Hematopoietic multipotent progenitor cell treated with erythropoietin and hydrocortisone succinate and interleukin-3 and kit ligand, for 8 days (in vitro differentiated cells): ENCODE measurements at places on chromosomes 5 and 9.

DNA sequence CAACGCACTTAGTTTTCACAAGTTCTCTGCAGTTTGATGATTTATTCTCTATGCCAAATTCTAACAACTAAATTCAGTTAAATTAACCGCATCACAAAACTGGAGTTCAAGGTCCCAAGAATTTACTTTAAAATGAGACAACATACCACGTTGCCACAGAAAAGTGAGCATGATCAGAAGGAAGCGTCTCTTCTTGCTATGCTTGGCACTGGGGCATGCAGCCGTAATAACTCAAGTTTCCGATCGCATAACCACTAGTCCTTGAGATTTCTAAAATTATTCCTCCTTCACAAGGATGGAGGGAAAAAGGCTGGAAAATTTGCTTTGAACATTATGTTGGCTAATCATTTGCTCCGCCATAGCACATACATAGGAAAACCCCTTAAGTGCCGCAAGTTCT lies 13.9 kb downstream of the NFIB start:
- no peak for DNase-seq

DNA sequence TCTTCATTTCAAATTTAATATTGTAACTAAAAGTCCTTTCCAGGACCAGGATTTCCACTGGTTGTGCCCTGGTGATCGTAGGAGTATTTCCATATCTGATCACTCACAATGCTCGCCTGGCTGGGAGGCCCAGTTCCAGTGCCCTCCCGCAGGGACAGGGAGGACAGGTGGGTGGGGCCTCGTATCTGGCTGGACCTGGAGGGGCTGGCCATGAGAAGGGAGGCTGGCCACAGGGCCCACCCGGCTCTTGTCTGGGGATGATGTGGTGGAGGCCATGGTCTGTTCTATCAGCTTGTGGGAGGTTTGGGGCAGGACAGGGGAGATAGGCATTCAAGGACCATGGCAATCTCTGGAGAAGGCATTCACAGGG lies 286.4 kb downstream of the GADD45G start:
- DNase-seq: no peak

DNA sequence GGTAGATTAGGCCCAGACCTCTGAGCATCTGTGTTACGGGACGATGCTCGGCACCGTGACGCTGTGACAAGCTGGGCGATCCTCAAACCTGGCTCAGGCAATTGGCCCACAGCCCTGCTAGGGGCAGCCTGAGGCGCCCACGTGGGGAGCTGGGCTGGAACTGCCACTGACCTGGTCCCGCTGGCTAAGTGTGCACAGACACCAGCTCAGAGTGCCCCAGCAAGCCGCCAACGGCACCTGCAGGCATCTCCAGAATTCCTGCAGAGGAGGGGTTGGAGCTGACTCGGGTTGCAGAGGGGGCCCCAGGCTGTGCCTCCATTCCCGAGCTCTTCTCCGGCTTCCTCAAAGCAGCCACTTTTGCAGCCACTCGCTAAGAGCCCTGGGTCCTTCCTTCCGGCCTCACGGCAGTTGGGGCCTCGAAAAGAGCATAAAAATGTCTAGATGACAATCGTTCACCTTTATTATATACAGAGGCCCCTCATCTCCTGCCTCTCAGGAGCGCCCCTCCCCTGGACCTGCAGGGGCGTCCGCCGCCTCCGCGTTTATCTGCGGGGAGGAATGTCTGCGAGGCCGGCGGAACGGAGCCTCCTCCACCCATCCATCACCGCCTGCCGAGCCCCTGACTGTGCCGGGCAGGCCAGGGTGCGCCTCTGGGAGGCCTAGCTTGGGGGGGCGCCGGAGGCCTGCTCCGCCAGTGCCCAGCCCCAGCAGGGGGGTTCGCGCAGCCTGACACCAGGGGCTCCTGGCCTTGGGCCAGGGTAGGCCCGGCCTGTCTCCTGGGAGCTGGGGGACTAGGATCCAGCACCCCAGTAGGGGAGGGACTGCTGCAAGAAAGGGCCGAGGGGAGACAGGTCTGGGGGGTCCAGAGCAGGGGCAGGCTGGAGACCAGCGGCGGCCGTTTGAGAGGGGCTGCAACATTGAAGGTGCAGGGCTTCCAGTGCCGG lies 144.9 kb downstream of the BARX1 start:
- no peak for DNase-seq

GRCh38 chr5:148653836-148654781 lies at the start of gene HTR4:
Gene HTR4 (minus strand): TSS chr5:148654527. CDS start chr5:148637014, 17,513 bp downstream.
- no peak for DNase-seq

- DNase-seq: no peak
Measured at GRCh38 chr5:67350185-67350584, 153.6 kb upstream of the CD180 start.

- no peak for DNase-seq
Measured at GRCh38 chr5:160929906-160930305, 77.9 kb upstream of the ATP10B start.

GRCh38 chr9:12817702-12818101 lies 42.9 kb downstream of the LURAP1L start:
- DNase-seq: no peak

DNA sequence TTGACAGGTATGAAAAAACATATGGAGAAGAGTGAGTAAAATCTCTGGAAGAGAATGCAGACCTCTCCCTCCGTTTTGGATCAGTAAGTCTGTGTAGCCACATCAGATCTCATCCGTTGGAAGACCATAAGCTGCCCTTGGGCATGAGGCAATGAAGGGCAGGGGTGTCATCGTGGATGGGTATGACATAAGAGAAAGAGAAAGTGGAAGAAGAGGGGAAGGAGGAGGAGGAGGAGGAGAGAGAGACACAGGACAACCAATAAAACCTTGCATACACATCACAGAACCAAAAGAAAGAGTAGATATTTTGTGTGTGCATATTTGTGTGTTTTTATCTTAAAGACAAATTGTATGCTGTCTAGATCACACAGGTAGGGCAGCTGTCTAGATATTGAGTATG lies 50.7 kb downstream of the PRRC1 start:
- DNase-seq: no peak

GRCh38 chr9:37061768-37062167 lies 27.7 kb upstream of the PAX5 start:
- DNase-seq: no peak

DNA sequence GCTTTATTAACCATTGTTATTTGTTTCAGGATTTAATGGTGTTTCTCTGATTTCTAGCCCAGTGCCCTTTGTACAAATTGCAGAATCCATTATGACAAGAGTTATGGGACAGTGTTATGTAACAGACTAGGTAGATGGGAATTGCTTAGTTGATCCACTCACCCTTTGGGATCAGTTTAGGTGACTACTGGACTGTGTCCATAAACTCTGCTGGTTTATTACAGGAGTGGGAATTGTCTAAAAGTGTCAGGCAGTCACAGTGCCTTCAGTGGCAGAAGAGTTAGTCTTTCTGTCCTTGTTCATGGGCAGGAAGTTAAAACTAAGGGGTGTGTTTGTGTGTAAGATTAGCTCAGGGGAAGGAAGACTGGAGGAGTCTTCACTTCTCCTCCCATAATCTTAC lies 29.3 kb downstream of the RCL1 start:
- DNase-seq: no peak

DNA sequence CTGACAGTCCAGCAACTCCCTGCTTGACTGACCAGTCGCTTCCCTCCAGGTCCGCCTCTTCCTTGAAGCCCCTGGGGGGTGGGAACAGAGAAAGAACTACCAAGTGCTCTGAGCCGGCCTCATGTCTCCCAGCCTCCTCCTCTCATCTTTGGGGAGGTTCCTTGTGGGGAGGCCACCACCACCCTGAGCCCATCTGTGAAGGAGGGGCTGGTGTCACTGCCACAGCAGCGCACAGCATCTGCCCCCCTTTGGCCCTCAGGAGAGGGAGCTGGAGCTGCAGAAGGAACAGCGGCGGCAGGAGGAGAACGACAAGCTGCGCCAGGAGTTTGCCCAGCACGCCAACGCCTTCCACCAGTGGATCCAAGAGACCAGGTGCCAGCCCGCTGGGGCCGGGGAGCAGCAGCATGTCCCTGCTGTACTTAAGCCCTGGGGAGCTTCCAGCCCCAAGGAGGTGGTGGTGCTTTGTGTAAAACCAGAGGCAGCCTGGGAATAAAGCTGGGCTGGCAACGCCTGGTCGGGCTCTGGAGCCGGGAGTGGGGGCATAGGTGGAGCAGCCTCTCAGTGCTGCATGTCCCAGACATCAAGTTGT lies 29.4 kb downstream of the DYNC2I2 start:
- DNase-seq: no peak

DNA sequence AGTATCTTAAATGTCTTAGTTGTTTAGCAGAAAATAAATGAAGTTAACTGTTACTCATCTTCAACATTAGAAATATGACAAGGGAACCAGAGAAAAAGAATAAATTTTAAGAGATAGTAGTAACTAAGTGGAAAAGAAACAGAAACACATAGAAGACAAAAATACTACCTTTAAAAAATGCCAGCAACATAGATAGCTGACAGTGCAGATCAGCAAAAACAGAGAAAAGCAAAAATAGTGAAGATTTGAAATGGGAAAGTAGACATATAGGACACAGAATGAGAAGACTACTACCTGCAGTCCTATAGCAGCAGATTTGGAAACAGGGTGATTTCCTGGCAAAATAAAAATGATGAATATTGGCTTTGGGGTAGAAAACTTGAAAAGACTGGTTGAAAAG lies 48.5 kb downstream of the ICE1 start:
- DNase-seq: no peak

DNA sequence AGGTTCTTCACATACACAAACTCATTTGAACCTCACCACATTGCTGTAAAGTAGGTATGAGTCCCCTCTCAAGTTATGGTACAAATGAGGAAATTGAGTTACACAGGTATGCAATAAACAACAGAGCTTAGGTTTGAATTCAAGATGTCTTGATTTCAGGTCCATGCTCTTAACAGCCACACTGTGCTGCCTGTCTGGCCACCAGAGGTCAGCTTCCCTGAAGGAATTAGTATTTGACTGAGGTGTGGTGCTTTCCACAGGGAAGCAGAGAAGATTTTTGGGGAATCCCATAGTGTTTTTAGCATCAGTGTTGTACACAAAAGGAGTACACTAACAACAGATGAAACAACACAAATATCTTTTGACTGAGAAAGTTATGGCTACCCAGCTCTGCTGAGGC lies 94.4 kb upstream of the ITGA1 start:
- no peak for DNase-seq

DNA sequence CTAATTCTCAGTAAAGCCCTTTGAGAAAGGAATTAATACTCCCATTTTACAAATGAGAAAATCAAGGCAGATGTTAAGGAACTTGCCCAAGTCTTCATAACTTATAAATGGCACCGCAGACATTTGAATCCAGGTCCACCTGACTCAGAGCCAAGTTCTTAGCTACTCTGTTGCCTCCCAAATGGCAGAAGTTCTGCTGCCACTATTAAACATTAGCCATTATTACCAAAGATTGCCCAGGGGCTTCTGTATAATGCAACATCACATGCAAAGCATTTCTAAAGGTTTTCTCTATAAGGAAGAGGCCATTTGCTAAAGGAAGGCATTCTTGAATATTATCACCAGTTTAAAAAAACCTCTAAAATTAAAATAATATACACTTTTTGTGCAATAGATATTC lies 28.3 kb downstream of the TPD52L3 start:
- no peak for DNase-seq

GRCh38 chr5:38208782-38209378 lies 49.5 kb upstream of the EGFLAM start:
- DNase-seq: peak; percentile 35

- no peak for DNase-seq
Measured at GRCh38 chr5:168969326-168969886, 331.5 kb downstream of the SLIT3 start.

- DNase-seq: no peak
Measured at GRCh38 chr5:88729829-88730182, 153.2 kb downstream of the MEF2C start.

DNA sequence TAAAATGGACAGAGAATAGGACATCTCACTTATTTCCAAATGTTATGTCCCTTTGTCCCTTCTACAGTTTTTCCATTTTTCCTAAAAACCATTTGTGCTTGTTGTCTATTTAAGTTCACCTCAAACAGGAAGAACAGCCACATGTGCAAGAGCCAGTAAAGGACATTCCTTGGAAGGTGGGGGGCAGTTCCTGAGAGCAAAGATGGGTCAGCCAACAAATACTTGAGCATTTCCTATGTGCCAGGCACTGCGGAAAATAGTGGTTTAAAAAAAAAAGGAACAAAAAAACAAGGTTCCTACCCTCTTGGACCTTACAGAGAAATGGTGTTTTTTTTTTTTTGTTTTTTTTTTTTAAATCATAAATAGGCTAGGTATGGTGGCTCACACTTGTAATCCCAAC lies 26.8 kb downstream of the ANP32B start:
- DNase-seq: peak; percentile 1

DNA sequence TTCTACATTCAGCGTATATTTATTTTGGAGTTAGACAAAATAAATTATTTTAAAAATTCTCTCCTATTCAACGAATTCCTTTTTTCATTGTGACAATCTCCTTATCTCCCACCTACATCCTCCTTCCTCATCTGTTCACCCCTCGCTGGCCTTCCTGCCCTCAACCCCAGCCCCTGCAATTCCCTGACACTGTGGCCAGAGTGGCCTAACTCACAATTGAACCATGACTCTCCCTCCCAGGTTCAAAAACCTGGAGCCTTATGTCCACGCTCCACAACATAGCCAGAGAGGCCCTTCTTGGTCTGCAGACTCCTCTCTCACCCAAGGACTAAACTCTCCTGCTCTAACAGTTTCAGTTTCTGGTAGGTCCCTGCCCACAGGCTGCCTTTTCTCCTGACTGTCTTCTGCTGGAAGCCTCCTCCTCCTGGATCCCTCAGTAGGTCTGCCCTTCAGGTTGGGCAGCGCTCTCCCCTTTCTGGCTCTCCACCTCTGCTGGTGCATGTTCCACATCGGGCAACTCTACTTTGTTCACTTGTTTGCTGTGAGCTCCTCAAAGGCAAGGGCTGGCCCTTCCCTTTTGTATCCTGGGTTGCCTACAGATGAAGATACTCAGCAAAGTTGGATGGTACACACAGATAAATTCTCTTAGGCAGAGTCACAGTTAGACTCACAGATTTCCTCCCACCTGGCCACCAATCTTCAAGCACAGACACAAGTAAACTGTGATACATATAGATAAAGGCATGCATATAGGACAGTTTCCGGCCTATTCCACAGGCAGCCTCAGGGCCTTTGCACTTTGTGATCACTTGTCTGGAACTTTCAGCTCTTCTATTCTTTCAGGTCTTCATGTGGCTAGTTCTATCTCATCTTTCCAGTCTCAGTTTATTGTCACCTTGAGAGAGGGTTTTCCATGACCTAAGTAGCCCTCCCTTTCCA lies 19.8 kb upstream of the MYORG start:
- peak; percentile 7 for DNase-seq

DNA sequence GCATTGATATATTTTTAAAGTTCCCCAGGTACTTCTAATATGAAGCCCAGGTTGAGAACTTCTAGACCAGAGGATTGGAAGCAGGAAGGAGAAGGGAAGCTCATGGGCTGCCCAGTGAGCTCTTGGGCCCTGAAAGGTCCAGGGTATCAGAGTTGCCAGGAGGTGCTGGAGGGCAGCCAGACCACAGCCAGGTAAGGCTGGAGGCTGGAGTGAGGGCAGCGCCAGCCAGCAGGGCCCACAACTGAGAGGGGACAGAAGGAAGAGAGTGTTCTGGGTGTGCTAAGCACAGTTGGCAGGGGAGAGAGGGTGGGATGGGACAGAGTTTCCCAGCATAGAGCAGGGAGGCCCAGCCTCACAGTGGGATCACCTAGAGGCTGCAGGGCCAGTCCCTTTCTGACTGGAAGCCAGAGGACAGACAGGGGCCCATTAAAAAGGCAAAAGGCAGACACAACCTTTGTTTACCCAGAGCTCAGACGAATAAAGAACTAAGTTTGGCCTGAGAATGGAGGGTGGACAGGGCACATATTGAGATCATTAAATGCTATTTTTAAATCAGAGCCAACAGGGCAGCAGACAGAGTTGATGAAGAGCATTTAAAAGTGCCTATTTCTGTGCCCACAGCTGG lies 94.9 kb downstream of the PDE8B start:
- no peak for DNase-seq

GRCh38 chr9:25613709-25614108 lies 64.5 kb downstream of the TUSC1 start:
- no peak for DNase-seq
